ENCODE measurements at places on chromosomes 12 and 14. TPM values are rescaled to one million over a fixed set of nuclear protein-coding genes. Genes with fewer than 3 reads are reported as not detected.
A peak's percentile ranks its signal among the peaks of the same experiment; 100 is the strongest.

- DNase-seq, result no peak
- H3K4me1 ChIP-seq, result no peaks in the 10 kb centered on the region
- no peaks in the 10 kb centered on the region for H3K27me3 ChIP-seq
These were observed 104.4 kb upstream of the TMEM132D start for GRCh38 chr12:130008241-130008640.

GRCh38 chr12:101967506-101967905 is 90.1 kb downstream of the DRAM1 start:
- H3K4me3 ChIP-seq, result no peak overlapping the region
- no peaks in the 10 kb centered on the region for H3K36me3 ChIP-seq
- DNase-seq, result no peak

DNA sequence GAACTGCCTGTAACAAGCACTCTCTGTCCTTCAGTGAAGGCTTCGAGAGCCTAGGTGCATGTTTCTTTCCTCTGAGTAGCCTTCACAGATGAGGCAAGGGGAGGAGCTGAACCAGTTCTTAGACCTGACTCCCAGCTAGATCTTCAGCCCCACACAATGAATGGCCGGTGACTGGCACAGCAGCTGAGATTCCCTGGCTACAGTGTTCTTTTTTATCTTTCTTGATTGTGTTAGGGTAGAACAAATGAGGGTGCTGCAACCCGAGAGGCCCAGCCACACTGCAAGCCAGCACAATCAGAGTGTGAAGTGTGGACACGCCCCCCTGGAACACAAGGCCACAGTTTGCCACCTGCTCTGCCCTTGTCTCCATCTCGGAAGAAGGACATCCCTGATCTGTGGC is 19.1 kb upstream of the COL2A1 start:
- no peak overlapping the region for H3K27ac ChIP-seq
- H3K27me3 ChIP-seq, result no peaks in the 10 kb centered on the region
- no peak overlapping the region for H3K4me3 ChIP-seq
- H3K36me3 ChIP-seq, result no peaks in the 10 kb centered on the region

DNA sequence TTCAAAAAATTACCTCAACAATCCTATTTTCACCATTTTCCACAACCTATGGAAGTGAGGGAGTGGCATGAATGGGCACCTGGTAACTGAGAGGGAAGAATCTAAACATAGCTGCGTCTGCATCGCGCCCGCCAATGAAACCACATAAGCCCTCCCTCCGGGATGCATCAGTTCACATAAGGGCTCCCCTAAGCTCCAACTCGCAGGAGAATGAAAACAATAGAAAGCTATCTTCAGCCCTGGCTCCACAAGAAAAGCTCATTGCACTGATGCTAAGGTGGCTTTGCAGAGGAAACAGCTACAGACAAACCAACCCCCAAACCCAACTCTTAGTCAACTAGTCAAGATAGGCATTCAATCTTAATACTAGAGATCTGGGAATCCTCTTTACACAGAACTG is 173.3 kb downstream of the FOXN3 start:
- H3K4me3 ChIP-seq, result no peak overlapping the region
- no peak overlapping the region for H3K27ac ChIP-seq
- no peak for DNase-seq
- H3K27me3 ChIP-seq, result no peaks in the 10 kb centered on the region
- no peaks in the 10 kb centered on the region for H3K36me3 ChIP-seq
- peaks cover 4% of the 10 kb centered on the region for H3K4me1 ChIP-seq

DNA sequence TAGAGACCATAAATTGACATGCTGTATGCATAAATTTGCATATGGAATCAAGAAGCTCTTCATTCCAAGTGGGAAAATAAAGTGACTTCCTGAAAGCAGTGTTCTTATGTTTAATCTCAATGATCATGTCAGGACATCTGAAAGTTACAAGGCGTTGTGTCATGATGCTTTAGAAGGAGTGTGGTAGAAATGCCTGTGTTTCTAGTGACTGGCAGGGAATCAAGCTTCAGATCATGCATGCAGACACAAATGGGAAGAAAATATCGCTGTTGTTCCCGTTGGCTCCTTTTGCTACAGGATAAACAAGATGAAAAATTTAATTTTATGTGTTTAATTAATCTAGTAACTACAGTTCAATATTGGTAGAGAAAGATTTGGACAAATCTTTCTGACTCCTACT is 298.1 kb upstream of the SYT1 start:
- H3K27me3 ChIP-seq, result no peaks in the 10 kb centered on the region
- H3K27ac ChIP-seq, result no peak overlapping the region
- no peaks in the 10 kb centered on the region for H3K4me1 ChIP-seq
- no peaks in the 10 kb centered on the region for H3K36me3 ChIP-seq
- H3K4me3 ChIP-seq, result no peak overlapping the region

GRCh38 chr12:53105712-53106439 is 2.6 kb downstream of the SOAT2 start:
- no peaks in the 10 kb centered on the region for H3K36me3 ChIP-seq
- no peak for DNase-seq
- no peaks in the 10 kb centered on the region for H3K27me3 ChIP-seq
- H3K4me3 ChIP-seq, result no peak overlapping the region
- no peak overlapping the region for H3K27ac ChIP-seq

- peak overlapping the region; percentile 77 for H3K27ac ChIP-seq
- DNase-seq, result no peak
- no peak overlapping the region for H3K4me3 ChIP-seq
- H3K36me3 ChIP-seq, result peaks cover 28% of the 10 kb centered on the region
- H3K27me3 ChIP-seq, result no peaks in the 10 kb centered on the region
These were observed 73.7 kb downstream of the DCAF5 start for GRCh38 chr14:69079188-69079742.

- no peak for DNase-seq
- H3K4me3 ChIP-seq, result no peak overlapping the region
- no peaks in the 10 kb centered on the region for H3K36me3 ChIP-seq
These were observed 40.7 kb downstream of the MNAT1 start for GRCh38 chr14:60775296-60775695.

DNA sequence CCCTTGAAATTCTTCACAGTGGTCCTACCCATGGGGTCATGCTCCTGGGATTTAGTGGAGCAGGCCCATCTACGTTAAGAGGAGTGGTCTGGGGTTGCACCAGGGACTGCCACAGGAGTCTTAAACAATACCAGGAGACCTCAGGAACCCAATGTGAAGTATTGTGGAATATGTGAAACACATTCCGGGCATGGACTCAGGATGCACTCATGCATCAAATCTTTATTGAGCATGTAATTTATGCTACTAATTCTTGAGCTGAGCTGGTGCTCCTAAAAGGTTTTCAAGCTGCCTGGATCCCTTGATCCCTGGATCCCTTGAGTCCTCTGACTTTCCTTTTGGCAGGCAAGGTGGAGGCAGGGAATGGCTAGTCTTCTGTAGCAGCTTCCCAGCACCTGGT is 8.8 kb downstream of the SERPINA10 start:
- H3K36me3 ChIP-seq, result no peaks in the 10 kb centered on the region
- no peaks in the 10 kb centered on the region for H3K4me1 ChIP-seq
- no peak overlapping the region for H3K4me3 ChIP-seq
- no peaks in the 10 kb centered on the region for H3K27me3 ChIP-seq
- no peak overlapping the region for H3K27ac ChIP-seq

DNA sequence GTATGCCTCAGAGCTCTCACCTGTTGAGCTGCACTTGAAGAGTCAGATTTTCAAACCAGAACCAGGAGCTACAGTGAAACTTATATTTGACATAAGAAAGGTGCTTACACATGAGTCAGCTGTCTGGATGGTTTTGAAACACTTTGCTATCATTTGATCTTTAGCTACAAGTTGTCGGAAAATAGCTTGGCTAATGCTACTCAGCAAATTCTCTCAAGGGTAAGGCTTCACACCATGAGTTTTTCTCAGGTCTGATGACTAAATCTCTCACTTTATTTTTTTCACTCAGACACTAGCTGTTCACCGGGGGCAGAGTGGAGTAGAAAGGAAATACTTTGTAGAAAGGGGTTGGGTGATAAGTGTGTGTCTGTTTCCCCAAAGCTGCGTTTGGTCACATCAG is 171.8 kb downstream of the FLRT2 start:
- H3K27ac ChIP-seq, result no peak overlapping the region
- no peak for DNase-seq
- H3K36me3 ChIP-seq, result no peaks in the 10 kb centered on the region
- no peaks in the 10 kb centered on the region for H3K4me1 ChIP-seq

DNA sequence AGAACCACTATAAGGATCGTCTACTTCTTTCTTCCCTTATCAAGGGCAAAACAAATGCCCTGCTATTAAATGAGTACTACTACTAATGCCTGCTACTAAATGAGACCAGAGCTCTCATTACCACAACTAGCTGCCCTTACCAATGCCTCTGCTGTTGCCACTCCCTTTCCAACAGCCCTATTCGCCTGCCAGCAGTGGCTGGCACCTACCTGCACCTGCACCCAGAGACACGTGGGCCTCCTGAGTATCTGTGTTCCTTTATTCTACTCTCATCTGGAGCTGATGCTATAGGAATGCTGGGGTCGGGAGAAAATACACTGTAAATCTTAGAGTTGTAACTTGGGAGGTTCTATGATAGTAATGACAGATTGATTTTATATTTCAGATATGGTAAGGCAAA is 174.7 kb downstream of the SLC2A13 start:
- no peak for DNase-seq
- H3K4me1 ChIP-seq, result no peaks in the 10 kb centered on the region

DNA sequence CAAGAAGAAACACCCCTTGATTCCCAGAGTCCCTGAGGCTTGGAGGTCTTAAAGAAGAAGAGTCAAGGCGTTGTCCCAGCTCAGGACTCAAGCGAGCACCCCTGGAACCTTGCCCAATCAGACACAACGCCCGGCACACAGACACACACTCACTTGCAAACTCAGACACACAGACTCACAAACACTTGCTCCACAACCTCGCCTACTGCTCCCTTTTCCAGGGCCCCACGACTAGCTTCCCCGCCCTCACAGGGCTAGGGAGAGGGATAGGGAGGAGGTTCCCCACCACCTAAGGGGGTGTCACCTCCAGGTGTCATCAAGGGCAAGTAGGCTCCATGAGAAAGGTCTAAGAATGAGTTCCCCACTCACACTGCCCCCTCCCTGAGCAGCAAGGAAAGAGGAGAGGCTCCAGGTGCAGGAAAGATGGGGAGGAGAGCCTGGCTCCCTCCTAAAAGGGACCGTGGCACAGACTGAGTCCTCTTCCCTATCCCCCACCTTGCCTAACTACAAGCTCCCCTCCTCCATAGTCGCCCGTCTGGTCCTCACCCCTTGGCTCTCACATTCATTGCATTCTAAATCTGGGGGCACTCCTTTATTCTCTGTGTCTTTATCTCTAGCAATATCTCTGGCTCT is 717 bp downstream of the WNT10B start:
- H3K36me3 ChIP-seq, result no peaks in the 10 kb centered on the region
- H3K27ac ChIP-seq, result no peak overlapping the region
- peaks cover 45% of the 10 kb centered on the region for H3K4me1 ChIP-seq
- H3K27me3 ChIP-seq, result peaks cover 70% of the 10 kb centered on the region
- DNase-seq, result no peak
- H3K4me3 ChIP-seq, result no peak overlapping the region

DNA sequence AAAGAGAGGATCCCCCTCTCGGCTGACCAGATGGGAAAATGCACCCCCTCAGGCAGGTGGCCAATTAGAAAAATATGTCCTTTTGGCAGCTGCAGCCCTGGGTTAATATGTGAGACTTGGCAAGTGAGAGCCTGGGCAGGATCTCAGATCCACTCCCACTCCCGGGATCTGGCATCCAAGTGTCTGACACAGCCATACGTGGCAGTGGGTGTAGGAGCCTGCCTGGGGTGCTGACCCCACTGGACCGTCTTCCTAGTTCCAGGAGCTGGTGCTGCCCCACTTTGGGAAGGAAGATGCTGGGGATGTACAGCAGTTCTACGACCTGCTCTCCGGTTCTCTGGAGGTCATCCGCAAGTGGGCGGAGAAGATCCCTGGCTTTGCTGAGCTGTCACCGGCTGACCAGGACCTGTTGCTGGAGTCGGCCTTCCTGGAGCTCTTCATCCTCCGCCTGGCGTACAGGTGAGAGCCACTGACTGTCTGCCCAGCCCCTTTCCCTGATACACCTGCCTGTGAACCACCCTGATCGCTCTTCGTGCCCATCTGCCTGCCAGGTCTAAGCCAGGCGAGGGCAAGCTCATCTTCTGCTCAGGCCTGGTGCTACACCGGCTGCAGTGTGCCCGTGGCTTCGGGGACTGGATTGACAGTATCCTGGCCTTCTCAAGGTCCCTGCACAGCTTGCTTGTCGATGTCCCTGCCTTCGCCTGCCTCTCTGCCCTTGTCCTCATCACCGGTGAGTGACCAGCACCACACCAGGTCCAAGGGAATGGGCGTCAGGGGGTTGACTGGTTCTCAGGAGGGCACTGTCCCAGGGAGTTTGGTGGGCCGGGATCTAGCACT is 5.8 kb downstream of the NR4A1 start:
- H3K27ac ChIP-seq, result no peak overlapping the region
- DNase-seq, result no peak
- no peaks in the 10 kb centered on the region for H3K4me1 ChIP-seq
- no peaks in the 10 kb centered on the region for H3K27me3 ChIP-seq
- no peak overlapping the region for H3K4me3 ChIP-seq

GRCh38 chr12:94553130-94553519 is 93.5 kb upstream of the CEP83 start:
- no peak for DNase-seq
- no peak overlapping the region for H3K27ac ChIP-seq
- H3K4me3 ChIP-seq, result no peak overlapping the region
- no peaks in the 10 kb centered on the region for H3K4me1 ChIP-seq
- H3K36me3 ChIP-seq, result no peaks in the 10 kb centered on the region
- no peaks in the 10 kb centered on the region for H3K27me3 ChIP-seq

- no peak for DNase-seq
- H3K4me3 ChIP-seq, result no peak overlapping the region
- H3K27ac ChIP-seq, result no peak overlapping the region
- no peaks in the 10 kb centered on the region for H3K27me3 ChIP-seq
- H3K4me1 ChIP-seq, result no peaks in the 10 kb centered on the region
These were observed 66.3 kb downstream of the SCARB1 start for GRCh38 chr12:124797321-124797720.

DNA sequence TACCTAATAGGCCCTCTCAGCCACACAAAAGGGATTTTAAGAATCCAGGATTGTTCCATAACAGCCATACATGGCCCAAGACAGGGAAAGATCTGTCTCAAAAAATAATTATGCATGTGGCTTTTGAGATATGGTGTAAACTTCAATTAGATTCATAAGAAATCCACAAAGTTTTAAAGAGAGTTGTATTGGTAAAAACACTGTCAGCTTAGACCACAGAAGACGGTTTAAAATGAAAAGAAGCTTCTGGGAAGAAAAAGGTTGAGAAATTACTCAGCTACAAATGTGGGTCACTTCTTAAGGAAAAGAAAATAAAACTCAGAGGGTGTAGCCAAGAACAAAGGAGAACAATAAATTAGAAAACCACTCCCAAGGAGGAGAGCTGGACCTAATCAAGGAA is 191.4 kb downstream of the KIF26A start:
- no peaks in the 10 kb centered on the region for H3K27me3 ChIP-seq
- DNase-seq, result no peak
- H3K4me3 ChIP-seq, result no peak overlapping the region
- H3K27ac ChIP-seq, result no peak overlapping the region
- H3K4me1 ChIP-seq, result no peaks in the 10 kb centered on the region

- H3K27ac ChIP-seq, result no peak overlapping the region
- peak; percentile 52 for DNase-seq
- peaks cover 20% of the 10 kb centered on the region for H3K4me1 ChIP-seq
- no peaks in the 10 kb centered on the region for H3K36me3 ChIP-seq
- H3K27me3 ChIP-seq, result peaks cover 45% of the 10 kb centered on the region
These were observed 2.1 kb downstream of the PRPH start for GRCh38 chr12:49296836-49297694.

The BICDL1 gene
- 12.0 TPM for total RNA-seq

The TMX1 gene
- total RNA-seq, result 32.7 TPM

The KLHDC1 gene
- 3.5 TPM for total RNA-seq

The HCAR1 gene
- 0.47 TPM for total RNA-seq

The HNRNPC gene
- 427 TPM for total RNA-seq

The LIN7A gene
- 9.9 TPM for total RNA-seq

The TMPRSS12 gene
- total RNA-seq, result not detected

The KLRC1 gene
- total RNA-seq, result 1.3 TPM

The SERPINA4 gene
- not detected for total RNA-seq

The BDKRB2 gene
- total RNA-seq, result 0.81 TPM

The SLC7A8 gene
- 42.2 TPM for total RNA-seq

The TPPP2 gene
- not detected for total RNA-seq

The RNU6-8 gene
- not detected for total RNA-seq

Data from left lung (tissue), 14 donors.